Erythroblast (primary cell): ENCODE measurements at places on chromosomes 4 and X.

GRCh38 chrX:133593531-133593930 is 178.2 kb upstream of the GPC4 start:
- no peak for DNase-seq

DNA sequence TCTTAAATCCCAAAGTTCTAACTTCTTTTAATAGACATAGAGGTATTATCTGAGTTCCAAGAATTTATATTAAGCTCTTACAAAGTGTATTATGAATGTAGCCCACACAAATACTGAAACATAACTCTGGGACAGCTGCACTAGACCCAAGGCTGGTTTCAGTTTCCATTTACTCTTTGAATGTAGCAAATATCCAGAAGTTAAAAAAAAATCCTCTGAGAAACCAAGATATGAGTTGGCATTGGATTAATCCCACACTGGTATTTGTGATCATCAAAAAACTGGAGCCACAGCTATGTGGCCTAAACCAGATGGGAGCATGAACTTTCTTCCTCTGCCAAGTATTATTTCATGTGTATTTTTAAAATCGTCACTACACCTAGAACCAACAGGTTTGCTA is 23.6 kb upstream of the SMPX start:
- DNase-seq = no peak

- DNase-seq = no peak
Observed at GRCh38 chrX:85375333-85375738, 4.1 kb downstream of the POF1B start.

DNA sequence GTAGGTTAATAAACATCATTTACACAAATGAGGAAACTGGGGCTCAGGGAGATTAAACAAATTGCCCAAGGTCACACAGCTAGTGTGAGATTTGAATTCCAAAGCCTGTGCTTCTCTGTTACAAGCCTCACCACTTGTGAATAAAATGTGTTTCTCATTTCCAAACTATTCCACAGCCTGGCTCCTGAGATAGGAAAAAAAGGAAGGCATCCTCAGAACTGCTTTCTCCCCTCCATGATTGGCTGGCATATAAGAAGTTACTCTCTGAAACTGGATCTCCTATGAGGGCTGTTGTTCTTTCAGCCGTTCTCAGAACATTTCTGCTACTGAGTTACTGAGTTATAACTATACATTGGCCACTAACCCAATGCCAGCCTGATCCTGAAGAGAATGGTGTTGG is 237.9 kb downstream of the MAML3 start:
- DNase-seq = no peak

DNA sequence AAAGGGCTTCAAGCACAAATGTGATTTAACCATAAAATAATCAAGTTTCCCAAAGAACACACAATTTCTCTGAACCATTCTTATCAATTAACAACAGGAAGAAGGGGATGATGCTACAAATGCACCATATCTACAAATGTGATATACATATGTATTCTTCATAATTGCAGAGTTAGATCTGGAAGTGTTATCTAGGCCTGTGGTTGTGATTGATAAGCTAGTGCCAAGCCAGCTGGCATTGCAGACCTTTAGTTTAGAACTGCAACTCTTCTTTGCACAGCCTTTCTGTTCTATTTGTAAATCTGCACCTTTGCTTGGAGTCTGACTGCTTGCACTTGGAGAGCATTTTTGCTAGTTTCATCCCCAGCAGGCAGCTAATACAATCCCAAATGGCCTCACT is 145.5 kb upstream of the NPY2R start:
- DNase-seq = peak; percentile 32

DNA sequence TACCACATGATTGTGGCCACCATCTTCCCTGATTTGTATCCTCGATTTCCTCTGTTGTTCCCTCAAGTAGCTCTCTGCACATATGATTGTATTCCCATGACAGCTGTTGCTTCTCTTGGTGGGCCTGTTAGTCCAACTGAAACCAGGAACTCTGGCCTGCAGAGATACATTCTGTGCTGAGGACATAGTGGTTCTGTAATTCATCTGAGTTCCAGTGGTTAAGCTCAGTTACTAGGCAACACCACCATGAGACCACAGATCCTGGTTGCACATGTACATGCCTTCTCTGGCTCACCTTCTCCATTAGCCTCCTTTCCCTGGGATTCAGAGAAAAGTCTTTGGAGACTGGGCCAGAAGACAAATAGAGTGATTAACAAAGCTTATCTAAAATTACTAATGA is 172.1 kb upstream of the SLC7A11 start:
- DNase-seq = no peak

GRCh38 chr4:51890760-51891159 is 47.8 kb downstream of the DCUN1D4 start:
- no peak for DNase-seq

DNA sequence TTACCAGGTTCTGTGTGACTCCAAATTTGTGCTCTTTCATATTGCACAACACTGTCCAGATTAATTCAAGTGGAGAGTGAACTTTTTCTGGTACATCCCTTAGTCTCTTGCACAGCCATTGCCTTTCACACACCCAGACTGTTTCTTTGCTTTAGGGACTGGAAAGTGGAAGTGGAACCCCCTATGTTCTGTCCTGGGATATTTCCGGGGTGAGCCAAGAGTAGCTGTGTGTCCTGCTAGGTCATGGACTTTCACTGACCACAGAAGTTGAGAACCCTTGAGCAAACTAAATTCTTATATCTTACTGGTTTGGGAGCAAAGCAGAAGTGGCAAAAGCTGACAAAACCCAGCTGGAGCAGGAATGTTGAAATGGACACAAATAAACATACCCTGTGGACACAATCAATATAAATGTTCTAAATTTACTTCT is 10.3 kb upstream of the VSIG4 start:
- DNase-seq = no peak

DNA sequence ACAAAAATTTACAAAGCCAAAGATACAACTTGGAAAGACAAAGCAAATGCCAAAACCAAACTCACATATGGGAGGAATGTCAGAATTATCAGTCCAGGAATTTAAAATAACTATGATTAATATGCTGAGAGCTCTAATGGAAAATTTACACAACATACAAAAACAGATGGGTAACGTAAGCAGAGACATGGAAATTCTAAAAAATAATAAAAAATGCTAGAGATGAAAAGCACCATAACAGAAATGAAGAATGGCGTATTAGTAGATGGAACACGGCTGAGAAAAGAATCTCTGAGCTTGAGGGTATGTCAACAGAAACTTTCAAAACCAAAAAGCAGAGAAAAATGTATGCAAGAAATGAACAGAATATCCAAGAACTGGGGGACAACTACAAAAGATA is 4.1 kb upstream of the MANBA start:
- DNase-seq = no peak

DNA sequence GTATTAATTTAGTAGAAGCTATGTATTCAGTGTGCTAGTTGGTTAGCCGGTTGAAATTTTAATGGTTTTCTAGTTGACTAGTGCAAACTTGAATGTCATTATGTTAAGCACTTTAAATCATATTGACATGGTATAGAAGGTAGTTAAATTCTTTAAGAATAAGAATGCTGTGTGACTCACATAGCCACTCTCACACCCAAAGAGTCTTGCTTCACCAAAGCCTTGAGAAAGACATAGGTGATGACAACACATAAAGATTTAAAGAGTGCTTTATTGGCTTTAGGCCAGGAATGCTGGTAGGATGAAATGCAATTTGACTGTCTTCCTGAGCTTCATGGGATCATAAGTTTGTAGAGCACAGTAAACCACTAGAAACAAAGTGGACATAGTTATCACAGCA is 85.3 kb downstream of the DCAF8L2 start:
- no peak for DNase-seq

GRCh38 chrX:36908801-36909675 is 99.1 kb upstream of the FAM47C start:
- peak; percentile 5 for DNase-seq

- no peak for DNase-seq
Observed at GRCh38 chr4:151940926-151941617, 180.3 kb upstream of the GATB start.

GRCh38 chrX:20248592-20249192 is 18.0 kb downstream of the RPS6KA3 start:
- DNase-seq = no peak

DNA sequence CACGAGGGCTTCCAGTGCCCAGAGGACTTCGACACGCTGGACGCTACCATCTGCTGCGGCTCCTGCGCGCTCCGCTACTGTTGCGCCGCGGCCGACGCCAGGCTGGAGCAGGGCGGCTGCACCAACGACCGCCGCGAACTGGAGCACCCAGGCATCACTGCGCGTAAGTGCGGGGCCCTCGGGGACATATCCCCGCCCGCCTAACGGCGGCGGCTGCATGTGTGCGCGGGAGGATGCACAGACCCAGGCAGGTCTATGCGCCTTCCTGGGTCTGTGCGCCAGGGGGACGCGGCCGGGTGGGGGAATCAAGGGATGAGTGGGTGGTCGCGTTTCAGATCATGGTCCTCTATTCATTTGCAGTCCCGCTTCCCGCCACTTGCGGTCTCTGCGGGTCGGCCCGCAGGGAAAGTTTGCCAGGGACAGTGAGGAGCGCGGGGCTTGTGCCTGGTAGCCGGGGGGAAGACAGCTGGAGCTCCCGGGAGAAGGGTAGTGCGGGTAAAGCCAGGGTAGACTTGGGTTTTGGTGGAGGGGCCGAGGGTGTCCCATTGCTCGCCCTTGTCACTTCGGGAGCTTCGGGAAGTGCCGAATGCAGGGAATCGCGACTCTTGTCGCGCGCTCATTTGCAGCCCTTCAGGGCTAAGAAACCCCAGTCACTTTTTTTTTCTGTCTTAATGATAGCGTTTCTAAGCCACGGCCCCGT is 1.0 kb downstream of the SHISA3 start:
- peak; percentile 17 for DNase-seq

DNA sequence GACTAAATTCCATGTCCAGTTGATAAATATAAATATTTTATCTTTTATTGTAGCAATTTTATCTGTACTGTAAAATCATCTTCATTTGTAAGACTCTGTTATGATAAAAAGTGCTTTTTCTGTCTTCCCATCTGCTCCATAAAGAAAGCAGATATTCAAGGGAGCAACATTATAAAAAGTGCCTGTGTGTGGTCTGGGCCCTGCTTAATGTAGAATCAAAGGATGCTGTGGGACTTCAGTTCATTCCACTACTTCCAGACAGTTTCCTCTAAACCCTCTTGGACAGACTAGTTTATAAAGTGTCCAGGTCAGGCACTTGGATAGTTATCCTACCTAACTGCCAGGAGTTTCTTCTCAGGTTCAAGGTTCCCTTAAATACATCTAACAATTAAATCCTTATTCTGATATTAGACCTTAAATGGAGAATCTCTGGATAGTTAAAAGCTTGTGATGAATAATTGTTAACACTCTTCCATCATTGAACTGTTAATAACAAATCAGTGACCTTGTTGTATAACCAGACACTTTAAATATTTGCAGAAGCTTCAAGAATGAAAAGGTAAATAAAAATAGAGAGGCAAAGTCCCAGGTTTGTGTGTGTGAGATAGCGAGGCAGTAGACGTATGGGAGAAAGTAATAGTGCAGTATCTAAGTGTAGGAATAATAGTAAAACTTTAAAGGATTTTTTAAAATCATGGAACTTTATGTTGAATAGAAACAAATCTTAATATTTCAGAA is 237.5 kb upstream of the CTSO start:
- DNase-seq = no peak

DNA sequence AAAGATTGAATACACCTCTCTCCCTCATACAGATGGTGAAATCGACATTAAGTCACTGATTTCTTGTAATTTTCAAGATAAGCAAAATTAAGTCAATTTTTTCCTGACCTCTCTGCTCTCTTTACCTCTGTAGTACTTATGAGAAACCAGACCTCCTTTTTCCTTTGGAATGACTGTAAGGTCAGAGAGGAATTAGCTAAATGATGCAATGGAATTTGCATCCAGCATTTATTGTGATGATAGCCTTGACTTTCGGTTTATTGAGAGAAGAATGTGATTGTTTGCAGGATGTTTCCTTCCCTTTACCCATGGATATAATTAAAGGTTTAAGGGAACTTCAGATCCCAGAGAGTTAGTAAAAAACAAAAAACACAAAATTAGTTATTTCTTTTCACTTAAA is 22.4 kb downstream of the STK26 start:
- no peak for DNase-seq
